CD4-positive, alpha-beta T cell treated with Interferon alpha-2 for 1 hour (primary cell): ENCODE measurements at places on chromosomes 4 and X.

GRCh38 chrX:118459494-118459893, 36.1 kb upstream of the DOCK11 start:
- peak; percentile 54 for DNase-seq

GRCh38 chrX:110374559-110374958, 15.9 kb downstream of the RTL9 start:
- DNase-seq: no peak

DNA sequence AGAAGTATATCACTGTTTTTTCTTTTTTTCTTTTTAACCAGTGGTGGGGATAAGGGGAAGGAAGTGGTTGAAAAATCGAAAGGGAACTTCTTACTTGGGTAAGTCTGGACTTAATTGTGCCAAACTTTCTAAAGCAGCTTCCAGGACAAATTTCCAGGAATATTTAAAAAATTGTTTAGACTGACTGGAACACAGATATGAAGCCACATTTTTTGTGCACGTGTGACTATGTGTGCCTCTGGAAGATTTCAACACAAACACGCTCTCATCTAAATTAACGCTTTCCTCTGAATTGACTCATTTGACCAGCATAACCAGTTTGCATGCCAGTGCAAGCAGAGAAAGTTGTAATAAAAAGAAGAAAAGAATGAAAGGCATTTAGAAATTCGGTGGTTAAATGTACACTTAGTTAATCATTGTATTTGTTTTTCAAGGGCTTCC, 18.8 kb upstream of the YTHDC1 start:
- no peak for DNase-seq

GRCh38 chr4:116357758-116358157, 727.6 kb downstream of the TRAM1L1 start:
- DNase-seq: no peak

DNA sequence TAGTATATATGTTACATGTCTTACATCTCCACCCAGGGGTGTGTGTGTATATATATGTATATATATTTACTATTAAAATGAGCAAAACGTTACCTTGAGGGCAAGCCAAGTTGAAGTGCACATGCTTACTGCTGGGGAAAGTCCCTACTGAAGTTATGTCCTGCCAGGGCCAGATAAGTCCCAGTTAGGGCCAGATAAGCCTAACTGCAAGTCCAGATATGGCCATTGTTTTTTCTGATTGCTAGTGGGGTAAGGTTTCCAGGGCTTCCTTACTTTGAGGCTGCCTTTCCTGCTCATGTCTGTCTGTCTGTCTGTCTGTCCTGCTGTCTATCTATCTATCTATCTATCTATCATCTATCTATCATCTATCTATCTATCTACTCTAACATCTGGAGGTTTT, 19.3 kb upstream of the ZNF81 start:
- DNase-seq: no peak

DNA sequence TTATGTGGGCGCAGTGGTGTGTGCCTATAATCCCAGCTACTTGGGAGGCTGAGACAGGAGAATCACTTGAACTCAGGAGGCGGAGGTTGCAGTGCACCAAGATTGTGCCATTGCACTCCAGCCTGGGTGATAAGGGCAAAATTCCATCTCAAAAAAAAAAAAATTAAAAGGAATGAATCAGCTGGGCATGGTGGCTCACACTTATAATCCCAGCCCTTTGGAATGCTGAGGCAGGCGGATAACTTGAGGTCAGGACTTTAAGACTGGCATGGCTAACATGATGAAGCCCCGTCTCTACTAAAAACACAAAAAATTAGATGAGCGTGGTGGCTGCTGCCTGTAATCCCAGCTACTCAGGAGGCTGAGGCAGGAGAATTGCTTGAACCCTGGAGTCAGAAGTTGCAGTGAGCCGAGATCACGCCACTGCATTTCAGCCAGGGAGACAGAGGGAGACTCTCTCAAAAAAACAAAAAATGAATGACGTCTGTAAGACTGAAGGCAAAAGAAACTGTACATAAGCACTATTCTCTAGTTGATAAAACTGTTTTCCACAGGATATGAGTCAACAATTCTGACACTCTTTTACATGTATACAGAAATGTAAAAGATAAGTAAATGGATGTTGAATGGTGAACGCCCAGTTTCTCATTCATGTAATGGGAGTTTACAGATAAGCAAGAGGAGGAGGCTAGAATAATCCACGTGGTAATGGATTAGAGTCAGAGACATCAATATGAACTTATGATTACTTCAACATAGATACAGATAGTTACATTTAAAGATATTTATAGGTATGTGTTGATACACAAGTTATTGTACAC, 22.2 kb downstream of the CENPC start:
- DNase-seq: peak; percentile 41

DNA sequence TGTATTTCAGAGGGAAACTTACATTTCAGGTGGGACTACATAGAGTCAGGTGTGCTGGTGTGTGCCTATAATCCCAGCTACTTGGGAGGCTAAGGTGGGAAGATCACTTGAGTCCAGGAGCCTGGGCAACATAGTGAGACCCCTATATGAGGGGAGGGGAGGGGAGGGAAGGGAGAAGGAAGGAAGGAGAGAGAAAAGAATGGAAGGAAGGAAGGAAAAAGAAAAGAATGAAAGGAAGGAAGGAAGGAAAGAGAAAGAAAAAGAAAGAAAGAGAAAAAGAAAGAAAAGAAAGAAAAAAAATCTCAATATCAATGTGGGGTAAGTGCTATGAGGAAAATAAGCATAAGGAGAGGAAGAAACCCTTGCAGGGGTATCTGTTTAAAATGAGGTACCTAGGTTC, 43.6 kb upstream of the RAB33B start:
- no peak for DNase-seq

GRCh38 chrX:2566055-2566454, 65.3 kb upstream of the DHRSX start:
- no peak for DNase-seq

DNA sequence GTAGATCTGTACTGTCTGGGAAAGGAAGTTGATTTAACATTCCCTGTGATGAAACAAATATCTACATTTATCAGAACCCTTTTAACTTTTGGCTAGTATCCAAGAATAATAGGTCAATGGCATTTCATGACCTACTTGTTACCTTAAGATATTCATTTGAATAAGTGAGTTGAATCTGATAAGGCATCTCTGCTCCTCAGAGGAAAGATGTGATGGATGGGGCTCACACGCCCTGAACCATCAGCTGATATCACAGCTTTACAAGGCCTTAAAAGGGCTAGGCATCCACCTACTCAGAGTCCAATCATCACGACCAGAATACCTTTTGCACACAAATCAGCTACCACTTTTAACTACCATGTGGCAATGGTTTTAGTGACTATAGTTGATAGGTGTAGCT, 90.2 kb upstream of the PDLIM3 start:
- DNase-seq: no peak

- DNase-seq: no peak
These were observed 52.4 kb downstream of the USP46 start for GRCh38 chr4:52606726-52607125.

DNA sequence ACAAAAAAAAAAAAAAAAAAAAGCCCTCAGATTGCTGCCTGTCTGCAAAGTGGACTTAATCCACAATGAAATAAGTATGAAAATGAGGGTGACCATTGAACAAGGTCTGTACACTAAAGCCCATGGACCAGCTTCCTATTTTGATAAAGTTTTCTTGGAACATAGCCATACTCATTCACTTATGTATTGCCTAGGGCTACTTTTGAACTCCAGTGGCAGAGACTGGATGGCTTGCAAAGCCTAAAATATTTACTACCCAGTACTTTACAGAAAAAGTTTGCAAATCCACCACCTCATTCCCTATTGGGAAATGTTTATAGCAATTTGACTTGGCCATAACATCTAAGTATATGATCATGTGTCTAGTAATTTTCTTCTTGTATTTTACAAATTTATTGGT, 481.7 kb downstream of the NAF1 start:
- DNase-seq: no peak
